ENCODE measurements at places on chromosomes 6 and 20.

GRCh38 chr6:117487821-117488220 is 5.3 kb downstream of the DCBLD1 start:
- no peak for DNase-seq

- no peak for DNase-seq
These were observed 84.2 kb downstream of the MYB start for GRCh38 chr6:135265278-135265677.

DNA sequence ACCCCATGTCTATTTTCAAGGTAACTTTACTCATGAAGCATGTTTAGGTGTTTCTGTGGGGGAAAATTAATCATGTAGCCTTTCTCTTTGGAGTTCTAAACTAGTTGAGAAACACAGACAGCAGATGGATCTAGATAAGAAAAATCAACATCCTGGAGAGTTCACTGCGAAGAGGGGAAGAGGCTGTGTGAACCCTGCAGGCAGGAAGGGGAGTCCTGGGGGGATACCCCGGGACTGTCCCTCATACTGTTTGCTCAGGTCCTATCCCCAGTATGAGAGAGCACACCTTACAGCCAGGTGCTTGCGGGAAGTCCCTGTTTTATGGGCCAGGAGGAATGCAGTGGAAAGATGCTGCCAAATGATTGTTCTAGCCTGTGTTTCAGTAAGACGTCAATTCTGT is 32.7 kb downstream of the CHMP4B start:
- no peak for DNase-seq

GRCh38 chr6:81204731-81205130 is 547.8 kb downstream of the TENT5A start:
- DNase-seq: no peak

- DNase-seq: no peak
These were observed 30.9 kb downstream of the RNF146 start for GRCh38 chr6:127297502-127298070.

DNA sequence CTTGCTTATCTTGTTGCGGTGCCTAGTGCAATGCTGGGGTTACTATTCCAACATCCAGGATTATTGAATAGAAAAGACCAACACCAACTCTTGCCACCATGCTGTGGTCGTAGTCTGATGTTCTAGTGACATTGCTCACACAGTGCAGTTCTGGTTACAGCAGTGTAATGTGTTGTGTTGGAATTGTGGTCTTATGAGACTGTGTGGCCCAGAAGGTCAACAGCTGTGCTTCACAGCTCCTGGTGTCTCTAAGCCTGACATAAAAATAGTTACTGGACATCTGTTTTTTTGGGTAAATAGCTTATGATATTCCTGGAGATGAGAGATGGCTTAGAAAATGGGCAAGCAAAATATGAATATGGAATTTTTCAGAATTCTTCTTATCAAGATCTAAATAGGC is 57.6 kb downstream of the SLC22A2 start:
- DNase-seq: no peak

- DNase-seq: no peak
These were observed 14.2 kb downstream of the FAM83B start for GRCh38 chr6:54860739-54861138.

DNA sequence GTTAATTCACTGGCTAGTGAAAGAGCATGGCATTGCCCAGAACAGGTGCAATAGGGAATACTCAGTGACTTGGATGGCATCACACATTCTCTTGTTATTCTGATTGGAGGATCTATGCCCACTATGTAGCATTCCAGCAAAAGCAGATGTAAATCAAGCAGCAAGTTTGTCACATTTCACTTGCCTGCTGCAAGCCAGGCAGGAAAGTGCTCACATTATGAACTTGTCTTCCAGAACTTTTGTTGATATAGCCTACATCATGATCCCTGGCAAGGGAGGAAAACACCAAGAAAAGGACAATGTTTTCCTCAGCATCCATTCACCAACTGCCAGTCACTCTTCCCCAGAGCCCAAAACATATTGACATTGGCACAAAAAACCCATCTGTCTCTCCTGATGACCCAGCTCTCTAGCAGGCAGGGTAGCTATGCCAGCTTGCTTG is 77.8 kb downstream of the ARHGAP18 start:
- no peak for DNase-seq

GRCh38 chr6:158717341-158718330 is 67.8 kb downstream of the SYTL3 start:
- no peak for DNase-seq

DNA sequence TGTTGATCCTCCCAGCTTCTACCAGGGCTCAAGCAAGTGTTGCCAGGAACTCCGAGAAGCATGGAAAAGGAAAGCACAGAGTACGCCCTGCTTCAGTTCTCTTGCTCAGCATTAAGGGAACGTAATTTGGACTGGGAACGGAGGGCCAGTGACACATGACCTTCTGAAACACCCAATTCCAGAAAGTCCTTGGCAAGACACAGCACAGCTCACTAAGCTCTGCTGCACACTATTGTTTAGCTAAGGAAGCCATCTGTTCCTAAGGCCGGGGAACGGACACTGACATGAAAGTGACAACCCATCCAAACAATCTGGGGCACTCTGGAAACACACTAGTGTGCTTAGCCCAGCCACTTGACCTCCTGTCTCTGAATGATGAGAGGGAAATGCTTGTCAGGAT is 56.9 kb upstream of the NXT1 start:
- no peak for DNase-seq

- DNase-seq: no peak
These were observed 419.9 kb downstream of the QKI start for GRCh38 chr6:163834226-163834970.

DNA sequence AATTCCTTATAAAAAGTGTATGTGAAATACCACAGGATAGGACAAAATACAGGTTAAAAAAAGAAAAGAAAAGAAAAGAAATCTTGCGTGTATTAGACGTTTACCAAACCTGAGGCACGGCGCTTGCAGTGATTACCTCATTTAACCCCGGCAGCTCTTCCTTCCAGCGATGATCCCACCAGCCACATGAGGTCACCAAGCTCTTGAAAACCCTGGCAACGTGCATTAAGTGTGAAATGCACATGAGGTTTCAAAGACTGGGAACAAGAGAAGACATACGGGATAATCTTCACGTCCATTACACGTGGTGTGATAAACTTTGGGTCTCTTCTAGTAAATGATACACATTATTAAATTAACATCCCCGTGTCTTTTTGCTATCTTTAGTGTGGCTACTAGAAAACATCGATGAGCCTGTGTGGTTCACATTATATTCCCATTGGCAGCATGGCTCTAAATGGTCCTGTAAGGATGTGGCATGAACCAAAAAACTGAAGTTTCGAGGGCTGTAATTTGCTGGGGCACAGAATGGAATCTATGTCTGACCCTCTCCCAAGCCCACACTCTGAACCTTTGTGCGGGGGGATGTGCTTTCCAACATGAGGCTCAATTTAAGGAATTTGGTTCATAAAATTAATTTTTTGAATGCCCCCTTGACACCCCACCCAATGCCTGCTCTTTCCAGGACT is 59.2 kb upstream of the THBS2 start:
- no peak for DNase-seq

DNA sequence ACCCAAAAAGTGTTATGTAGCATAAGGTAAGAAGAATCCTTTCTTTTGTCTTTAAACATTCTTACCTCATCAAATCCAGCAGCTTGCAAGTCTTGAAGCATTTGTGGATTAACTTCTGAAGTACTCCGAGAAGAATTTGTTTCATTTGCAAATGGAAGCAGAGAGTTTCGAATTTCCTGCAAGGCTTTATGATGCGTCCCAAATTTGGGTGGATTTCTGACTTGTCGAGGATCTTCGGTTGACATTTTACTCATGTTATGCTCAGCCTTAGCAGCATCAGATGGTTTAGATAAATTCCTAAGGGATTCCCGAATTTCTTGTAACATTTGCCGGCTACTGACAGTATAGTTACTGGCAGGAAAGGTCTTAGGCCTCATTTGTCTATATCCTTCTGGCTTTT is 16.2 kb downstream of the LATS1 start:
- no peak for DNase-seq

DNA sequence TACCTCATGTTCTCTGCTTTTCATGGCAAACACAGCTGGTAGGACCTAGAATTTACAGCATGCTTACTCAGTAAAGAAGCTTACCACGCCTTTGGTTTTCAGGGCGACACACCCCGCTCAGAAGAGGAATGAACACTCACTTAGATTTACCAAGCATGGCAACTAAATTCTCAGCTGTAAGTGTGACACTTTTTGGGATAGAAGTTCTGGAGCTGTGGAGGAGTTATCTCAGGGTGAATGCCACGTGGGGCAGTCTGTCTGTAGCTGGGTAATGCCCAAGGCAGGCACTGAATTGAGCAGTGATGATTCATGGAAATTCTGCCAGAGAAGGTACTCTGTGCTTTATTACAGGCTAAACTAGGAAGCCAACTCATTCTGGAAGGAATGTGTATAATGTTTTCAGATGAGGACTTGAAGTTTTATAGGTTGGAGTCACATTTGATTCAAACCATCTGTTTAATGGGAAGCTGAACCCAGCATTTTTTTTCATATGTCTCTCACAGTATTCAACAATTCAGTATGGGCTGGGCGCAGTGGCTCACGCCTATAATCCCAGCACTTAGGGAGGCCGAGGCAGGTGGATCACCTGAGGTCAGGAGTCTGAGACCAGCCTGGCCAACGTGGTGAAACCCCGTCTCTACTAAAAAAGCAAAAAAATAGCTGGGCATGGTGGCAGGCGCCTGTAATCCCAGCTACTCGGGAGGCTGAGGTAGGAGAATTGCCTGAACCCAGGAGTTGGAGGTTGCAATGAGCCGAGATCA is 3.5 kb upstream of the PRIM2 start:
- no peak for DNase-seq

- DNase-seq: no peak
These were observed 39.0 kb downstream of the SLC23A2 start for GRCh38 chr20:4962241-4962855.

DNA sequence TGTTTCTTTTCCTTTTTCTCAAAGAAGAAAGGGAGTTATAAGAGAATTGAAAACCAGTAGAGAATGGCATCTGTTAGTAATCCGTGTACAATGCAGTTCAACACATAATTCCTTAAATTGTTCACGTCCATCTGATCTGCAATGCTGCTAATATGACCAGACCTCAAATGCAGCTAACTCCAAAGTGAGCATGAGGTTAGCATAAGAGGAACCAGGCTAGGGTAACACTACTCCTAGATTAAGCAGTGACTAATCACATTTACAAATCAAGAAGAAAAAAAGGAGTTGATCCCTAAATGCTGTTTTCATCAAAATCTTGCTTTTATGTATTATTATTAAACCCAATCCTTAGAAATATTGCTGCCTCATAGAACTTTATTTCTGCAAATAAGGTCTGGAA is 432.7 kb upstream of the ARID1B start:
- DNase-seq: no peak

GRCh38 chr6:121158438-121158837 is 175.8 kb downstream of the TBC1D32 start:
- no peak for DNase-seq

DNA sequence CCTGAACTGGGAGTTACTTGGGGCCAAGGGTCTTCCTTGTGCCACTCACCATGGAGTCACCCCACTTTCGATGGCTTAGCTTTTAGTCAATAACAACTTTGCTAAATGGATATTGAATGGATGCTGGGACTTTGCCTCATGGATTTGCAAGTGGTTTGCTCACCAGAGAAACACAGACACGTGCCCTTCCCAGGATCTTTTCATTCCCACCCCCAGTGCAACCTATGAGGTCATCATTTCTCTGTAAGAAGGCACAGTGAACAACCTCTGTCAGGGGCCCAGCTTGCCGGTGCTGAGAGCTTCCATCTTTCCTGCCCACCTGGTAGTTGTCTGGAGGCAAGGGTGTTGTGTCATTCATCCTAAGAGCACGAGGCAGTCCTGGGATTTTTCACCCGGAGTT is 256.8 kb upstream of the PMEPA1 start:
- DNase-seq: no peak

DNA sequence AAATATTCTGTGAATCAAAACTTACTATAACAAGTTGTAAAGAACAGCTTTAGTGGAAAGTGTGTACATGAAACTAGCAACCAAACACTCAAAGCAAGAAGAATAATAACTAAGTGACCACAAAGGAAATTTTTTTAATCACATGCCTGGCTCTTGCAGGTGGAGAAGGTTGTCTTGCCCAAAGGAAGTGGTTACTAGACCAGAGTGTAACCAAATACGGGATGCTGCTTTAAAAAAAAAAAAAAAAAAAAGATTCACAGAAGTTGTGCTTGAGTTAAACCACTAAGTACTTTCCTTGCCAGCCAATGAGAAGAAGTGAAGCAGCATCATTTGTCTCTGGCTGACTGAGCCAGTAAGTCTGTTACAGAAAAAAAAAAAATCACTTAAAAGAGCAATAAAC is 19.1 kb upstream of the HLA-DQB1 start:
- DNase-seq: no peak

- no peak for DNase-seq
These were observed 74.5 kb upstream of the ZNF184 start for GRCh38 chr6:27547157-27548075.

DNA sequence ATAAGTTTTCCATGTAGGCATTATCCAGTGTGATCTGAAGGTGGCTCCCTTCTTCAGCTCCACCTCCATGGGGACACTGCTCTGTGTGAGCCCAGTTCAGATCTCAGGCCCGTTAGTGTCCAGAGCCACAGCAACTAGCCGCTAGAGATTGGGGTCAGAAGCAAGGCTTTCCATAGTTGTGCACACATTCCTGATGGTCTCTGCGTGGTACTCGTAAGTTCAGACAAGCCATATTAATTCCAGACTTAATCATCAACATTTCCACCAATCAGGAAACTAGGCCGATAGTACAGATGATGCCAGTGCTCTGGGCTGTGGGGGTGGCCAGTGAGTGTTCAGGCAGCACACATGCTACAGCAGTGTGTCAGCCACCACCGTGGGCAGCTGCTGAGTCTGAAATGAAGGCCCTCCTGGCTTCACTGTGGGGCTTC is 17.5 kb upstream of the SYNCRIP start:
- no peak for DNase-seq

DNA sequence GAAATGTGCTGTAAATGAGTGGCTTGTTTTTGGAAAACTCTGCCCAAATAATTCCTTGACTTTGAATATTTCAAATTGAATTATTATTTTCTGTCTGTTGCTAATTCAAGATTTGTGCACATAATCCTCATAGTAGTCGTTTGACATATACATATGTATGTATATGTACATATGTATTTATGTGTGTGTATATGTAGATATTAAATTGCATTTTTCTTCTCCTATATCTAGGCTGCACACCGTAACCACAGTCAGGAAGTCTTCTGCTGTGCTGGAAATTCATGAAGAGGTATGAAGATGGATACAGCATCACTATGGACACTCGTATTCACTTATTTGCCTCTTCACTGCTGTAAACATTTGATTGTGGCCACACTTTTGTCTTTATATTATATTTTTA is 29.6 kb downstream of the OPN5 start:
- DNase-seq: no peak

DNA sequence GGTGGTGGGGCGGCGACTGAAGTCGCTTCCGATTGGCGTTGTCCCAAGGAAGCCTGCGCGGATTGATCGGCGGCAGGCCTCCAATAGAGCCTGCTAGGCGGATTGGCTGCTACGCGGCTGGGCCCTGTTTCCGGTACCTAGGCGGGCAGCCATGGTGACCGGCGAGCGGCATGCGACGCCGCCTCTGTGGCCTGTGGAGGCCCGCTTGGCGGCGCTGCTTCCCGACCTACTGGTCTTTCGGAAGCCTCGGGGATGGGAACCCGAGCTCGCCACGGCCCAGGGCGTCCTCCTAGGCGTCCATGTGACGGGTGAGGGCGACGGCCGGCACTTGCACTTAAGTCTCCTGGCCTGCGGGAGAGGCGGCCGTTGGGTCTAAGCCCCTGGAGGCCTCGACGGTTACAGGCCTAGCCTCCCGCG is 28.1 kb downstream of the NFYA start:
- DNase-seq: no peak

- DNase-seq: no peak
These were observed 1.1 kb downstream of the SAPCD1 start for GRCh38 chr6:31763619-31763940.

- DNase-seq: no peak
These were observed 203.2 kb upstream of the SGK1 start for GRCh38 chr6:134521116-134521501.
